ENCODE measurements at places on chromosomes 13 and 19.

- DNase-seq = no peak
These were observed 64.4 kb downstream of the UBL3 start for GRCh38 chr13:29785978-29786377.

DNA sequence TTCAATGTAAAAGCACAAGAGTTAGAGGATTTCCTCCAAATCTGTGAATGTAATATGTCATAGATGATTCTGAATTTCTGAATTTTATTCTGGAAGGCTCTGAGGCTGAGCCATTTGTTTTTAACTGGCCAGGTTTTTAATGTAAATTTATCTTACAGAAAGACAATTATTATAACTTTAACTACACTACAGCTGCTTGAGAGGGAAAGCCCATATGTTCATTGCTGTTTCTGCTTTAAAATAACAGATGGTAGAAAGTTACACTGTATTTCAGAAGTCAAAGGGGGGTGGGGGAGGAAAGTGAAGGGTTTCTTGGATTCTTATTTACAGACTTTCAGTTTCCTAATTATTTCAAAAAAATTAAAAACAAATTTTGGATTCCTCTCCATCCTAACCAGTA, 62.8 kb downstream of the DNAJC15 start:
- peak; percentile 78 for DNase-seq

- no peak for DNase-seq
These were observed 300.8 kb downstream of the EFNB2 start for GRCh38 chr13:106234636-106235035.

DNA sequence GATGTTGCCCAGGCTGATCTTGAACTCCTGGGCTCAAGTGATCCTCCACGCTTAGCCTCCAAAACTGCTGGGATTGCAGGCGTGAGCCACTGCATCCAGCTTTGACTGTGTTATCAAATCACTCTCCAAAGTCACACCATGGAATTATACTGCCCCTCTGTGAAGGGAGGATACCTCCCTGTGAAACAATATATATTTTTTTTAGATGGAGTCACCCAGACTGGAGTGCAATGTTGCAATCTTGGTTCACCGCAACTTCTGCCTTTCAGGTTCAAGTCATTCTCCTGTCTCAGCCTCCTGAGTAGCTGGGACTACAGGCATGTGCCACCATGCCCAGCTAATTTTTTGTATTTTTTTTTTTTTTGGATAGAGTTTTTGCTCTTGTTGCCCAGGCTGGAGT, 7.7 kb downstream of the TYK2 start:
- DNase-seq = no peak

DNA sequence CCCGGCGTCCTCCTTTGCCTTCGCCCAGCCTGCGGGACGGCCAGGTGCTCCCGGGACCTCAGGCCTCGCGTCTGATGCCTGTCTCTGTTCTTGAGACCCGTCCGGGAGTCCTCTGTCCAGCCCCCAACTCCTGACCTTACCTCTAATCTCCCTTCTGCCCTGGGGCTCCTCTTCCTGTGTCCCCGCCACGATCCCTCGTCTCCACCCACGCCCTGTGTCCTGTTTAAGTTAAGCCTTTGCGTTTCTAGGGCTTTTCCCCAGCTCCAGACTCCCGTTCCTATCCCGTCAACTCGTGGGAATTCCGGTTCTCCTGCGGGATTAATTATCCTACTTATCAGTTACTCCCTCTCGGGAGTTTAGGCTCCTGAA, 686 bp downstream of the LENG8 start:
- no peak for DNase-seq

- DNase-seq = no peak
These were observed 13.8 kb upstream of the COG6 start for GRCh38 chr13:39641645-39642044.

- DNase-seq = no peak
These were observed 1256.4 kb downstream of the DIAPH3 start for GRCh38 chr13:58907347-58907746.

GRCh38 chr13:21006141-21007005, 55.0 kb downstream of the LATS2 start:
- DNase-seq = peak; percentile 57

- DNase-seq = no peak
These were observed 20.7 kb downstream of the CAPN12 start for GRCh38 chr19:38723606-38723965.

- no peak for DNase-seq
These were observed 218.5 kb downstream of the ZNF536 start for GRCh38 chr19:30590596-30591229.

GRCh38 chr19:30856786-30857185, 484.6 kb downstream of the ZNF536 start:
- DNase-seq = no peak

- DNase-seq = no peak
These were observed 223.5 kb upstream of the MAB21L1 start for GRCh38 chr13:35699825-35700510.

GRCh38 chr13:70720386-70720785, 612.1 kb upstream of the KLHL1 start:
- DNase-seq = no peak

DNA sequence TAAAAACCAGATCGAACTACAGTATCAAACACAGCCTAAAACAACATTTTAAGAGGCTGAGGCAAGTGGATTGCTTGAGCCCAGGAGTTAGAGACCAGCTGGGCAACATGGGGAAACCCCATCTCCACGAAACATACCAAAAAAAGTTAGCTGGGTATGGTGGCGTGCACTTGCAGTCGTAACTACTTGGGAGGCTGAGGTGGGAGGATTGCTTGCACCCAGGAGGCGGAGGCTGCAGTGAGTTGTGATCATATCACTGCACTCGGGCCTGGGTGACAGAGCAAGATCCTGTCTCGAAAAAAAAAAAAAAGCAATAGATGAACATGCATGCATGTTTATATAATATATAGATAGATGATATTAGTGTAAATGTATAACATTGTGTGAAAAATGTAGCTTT, 5.2 kb upstream of the MRPS31 start:
- DNase-seq = no peak

DNA sequence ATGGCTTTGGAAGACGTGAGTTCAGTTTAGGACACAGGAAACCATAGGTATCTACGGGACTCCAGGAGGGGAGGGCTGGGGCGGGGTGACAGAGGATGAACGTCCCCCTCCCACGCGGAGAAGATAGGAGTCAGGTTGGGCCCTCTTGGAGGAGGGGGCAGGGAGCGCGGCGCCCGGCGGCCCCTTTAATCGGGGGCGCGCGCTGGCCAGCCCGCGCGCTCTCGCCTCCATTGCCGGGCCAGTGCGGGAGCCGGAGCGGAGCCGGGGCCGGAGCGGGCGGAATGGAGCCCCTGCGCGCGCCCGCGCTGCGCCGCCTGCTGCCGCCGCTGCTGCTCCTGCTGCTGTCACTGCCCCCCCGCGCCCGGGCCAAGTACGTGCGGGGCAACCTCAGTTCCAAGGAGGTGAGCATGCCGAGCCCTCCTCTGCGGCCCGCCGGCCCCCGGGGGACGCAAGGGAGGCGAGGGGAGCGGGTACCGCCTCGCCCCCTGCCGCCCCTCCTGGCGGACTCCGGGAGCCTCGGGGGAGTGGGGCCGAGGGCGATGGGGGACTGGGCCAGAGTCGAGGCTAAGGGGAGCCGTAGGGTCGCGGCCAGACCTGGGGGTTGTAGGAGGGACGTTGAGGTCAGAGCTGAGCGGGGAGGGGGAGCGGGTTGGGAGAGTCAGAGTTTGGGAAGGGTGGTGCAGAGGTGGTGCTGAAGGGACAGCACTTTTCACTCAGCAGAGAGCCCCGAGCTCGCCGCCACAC, at the start of gene TMEM145:
Gene TMEM145, plus strand, starts transcription at position 214 of the 744 bp plus-strand sequence. Its CDS starts 68 bp downstream, at position 282.
- peak; percentile 38 for DNase-seq

GRCh38 chr19:18939922-18940768, 872 bp downstream of the HOMER3 start:
- DNase-seq = no peak

GRCh38 chr19:13020002-13020414, 24.7 kb downstream of the NFIX start:
- DNase-seq = no peak

- no peak for DNase-seq
These were observed 1379.0 kb upstream of the MIR17HG start for GRCh38 chr13:89968470-89968869.

GRCh38 chr19:46000491-46001246, 5.4 kb downstream of the CCDC61 start:
- no peak for DNase-seq

DNA sequence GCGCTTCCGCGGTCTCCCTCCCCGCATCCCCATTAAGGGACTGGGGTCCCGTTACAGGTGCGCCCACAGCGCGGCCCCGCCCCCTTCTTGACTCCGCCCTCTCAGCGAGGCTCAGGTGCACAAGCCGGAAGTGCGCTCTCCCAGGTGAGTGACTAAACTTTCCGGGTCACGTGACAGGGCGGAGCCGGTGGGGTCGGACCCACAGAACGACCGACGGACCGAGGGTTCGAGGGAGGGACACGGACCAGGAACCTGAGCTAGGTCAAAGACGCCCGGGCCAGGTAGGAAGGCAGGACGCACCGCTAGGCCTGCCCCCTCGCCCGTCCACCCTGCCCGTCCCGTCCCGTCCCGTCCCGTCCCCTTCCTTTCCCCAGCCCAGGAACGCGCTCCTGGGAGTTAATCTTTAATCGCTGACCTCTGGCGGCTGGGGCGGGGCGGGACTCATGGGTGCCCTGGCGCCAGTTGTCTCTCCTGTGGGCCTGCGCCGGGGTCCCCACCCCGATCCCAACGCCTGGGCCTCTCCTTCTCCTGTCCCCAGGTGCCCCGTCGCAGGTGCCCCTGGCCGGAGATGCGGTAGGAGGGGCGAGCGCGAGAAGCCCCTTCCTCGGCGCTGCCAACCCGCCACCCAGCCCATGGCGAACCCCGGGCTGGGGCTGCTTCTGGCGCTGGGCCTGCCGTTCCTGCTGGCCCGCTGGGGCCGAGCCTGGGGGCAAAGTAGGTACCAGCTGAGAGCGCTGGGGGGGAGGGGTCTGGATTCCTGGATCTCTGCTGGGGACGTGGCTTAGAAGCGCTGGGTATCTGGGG, at the start of gene CRB3:
Gene CRB3, plus strand, starts transcription at position 202 of the 804 bp plus-strand sequence. Its CDS starts 431 bp downstream, at position 633.
- no peak for DNase-seq

- DNase-seq = no peak
These were observed 14.9 kb downstream of the LCP1 start for GRCh38 chr13:46166947-46167610.

- peak; percentile 35 for DNase-seq
These were observed 763.1 kb upstream of the SLITRK1 start for GRCh38 chr13:84645196-84646012.

DNA sequence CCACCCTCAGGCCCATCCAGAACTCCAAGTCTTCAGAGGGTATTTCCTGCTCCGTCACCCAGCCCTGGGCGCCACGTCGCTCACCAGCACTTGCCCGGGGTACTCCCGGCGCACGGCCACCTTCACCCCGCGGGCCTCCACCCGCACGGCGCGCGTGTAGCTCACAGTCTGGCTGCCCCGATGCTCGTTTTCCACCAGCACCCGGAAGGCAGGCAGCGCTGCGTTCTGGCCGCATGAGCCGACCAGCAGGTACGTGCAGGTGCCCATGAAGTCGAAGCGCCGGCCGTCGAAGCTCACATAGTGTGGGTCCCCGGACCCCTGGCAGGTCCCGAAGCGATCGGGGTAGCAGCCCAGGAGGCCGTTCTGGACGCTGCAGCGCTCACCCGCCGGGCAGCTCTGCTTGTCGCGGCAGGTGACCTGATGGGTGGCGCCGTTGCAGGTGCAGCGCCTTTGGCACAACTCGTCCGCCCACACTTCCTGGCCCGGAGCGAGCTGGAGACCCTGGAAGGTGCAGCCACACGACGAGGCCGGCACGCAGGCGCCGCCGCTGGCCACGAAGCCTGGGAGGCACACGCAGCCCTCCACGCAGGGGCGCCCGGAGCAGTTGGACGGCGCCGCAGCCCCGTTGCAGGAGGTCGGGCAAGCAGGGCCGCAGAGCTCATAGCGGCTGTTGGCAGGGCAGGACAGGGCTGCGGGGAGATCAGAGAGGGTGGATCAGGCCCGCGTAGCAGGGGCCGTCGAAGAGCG, 19.2 kb downstream of the FCGBP start:
- no peak for DNase-seq

DNA sequence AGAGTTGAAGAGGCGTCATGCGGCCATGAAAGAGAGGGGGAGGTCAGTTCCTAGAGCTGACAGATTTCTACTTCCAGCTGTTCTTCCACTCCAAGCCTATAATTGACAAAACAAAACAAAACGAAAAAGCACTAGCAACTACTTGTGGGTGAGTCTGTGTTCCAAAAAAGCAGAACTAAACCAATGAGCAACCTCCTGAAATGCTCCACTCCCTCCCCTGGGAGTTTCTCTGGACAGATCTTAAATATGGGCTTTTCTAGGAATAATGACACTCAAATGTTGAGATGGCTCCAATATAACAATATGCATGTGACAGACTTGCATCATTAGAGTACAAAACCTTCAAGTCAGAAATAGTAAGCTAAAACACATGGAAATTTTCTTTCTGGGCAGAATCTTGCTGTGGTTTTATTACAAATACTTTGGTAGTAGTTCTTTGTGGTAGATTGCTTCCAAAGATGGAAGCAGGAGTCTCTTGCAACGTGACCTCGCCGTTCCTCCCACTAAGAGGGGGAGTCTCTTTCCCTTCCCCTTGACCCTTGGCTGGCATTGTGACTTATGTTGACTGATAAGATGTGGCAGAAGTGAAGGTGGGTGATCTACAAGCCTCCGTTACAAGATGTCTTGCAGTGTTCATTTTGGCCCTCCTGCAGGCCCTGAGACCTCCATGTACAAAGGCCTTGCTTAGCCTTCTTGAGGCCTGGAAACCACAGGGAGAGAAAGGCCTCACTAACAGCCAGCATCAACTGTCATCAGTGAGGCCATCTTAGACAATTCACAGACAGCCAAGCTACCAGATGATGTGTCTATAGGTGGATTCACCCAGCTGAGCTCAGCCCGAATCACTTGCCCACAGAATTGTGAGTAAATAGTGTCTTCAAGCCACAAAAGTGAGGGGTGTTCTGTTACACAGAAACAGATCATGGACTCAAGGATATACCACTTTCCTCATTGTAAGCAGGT, 173.1 kb upstream of the RFC3 start:
- no peak for DNase-seq

GRCh38 chr19:4807188-4807587, 15.7 kb downstream of the FEM1A start:
- DNase-seq = no peak

- DNase-seq = no peak
These were observed 835.9 kb downstream of the UQCRFS1 start for GRCh38 chr19:28377077-28377476.

GRCh38 chr19:30215248-30215647, 156.9 kb upstream of the ZNF536 start:
- no peak for DNase-seq

DNA sequence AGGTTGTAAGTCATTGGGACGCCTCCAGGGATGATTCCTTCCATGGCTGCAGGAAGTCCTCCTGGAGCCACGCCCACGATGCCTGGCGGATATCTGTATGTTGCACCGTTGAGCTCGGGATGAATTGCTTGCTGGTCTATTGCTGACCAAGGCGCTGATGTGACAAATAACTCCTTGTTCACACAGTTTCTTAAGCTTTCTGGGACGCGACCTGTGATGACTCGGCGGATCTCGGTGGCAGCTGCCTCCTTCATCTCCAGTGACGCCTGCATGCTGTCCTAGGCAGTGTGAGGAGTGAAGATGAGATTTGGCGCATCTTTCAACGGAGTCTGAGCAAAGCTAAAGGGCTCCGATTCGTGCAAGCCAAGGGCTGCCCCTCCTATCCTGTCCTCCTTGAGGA, 7.6 kb upstream of the ZNF566 start:
- DNase-seq = no peak

Measured in NCI-H446 treated with DMSO at 0.1 percent for 48 hours (cell line).